ENCODE measurements at places on chromosomes 5 and 9.

DNA sequence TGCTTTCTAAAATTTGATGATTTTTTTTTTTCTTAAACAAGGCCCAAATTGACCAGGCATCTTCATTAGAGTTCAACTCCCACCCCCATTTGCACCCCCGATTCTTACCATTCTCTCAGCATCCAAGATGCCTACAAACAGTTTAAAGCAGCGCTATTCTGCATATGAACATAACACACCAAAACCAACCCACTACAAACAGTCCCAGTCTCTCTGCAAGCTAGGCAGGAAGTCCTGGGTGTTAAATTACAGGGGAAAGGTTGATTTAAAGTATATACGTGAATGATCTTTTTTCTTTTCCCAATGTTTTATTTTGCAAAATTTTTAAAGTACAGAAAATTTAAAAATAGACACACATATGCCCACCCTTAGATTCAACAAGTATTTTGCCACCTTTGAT is 127.0 kb downstream of the ADAMTS12 start:
- no peak for DNase-seq

- DNase-seq = no peak
Measured at GRCh38 chr9:109705515-109705914, 74.5 kb upstream of the PALM2AKAP2 start.

GRCh38 chr5:135827965-135828781 is 6.3 kb upstream of the SLC25A48 start:
- no peak for DNase-seq

DNA sequence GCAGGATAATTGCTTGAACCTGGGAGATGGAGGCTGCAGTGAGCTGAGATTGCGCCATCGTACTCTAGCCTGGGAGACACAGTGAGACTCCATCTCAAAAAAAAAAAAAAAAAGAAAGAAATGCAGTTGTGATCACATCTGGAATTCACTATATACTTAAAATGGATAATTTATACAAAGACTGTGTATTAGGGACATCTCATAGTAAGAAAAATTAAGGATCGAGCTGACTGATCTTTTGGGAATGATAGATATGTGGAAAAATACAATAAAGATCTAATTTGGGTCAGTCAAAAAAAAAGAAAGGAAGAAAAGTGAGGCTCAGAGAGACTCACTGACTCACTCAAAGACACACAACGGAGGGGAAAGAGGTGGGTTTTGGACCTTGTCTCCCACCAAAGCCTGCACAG is 73.2 kb upstream of the STXBP1 start:
- DNase-seq = no peak

DNA sequence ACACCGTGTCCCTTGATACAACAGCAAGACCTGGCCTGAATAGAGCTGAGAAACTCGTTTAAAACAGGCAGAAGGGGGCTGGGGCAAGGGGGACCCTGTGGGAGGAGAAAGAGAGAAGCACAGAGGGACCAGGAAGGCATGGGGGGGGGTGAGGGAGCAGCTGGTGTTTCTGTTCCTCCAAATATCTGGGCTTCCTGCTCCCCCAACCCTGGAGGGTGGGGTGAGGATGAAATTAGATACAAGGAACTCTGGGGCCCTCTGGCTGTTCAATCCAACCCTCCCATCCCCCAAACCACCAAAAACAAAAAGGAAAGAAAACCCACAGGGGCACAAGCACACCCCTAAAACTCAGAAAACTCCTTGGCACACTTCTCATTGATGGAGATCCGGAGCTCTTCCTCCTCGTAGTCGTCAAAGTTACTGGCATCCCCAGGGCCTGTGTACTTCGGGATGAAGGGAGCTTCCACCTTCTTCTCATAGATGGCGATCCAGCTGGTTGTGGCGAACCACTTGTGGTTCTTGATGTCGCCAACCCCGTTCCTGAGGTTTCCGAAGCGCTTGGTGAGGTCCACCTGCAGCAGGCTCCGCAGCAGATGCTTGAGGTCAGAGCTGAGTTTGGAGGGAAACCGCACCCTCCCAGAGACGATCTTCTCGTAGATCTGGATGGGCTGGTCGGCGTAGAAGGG is 1.1 kb downstream of the PRKACG start:
- DNase-seq = no peak

All from nephron progenitor cell (in vitro differentiated cells).